ENCODE measurements at places on chromosomes 6 and 20.

DNA sequence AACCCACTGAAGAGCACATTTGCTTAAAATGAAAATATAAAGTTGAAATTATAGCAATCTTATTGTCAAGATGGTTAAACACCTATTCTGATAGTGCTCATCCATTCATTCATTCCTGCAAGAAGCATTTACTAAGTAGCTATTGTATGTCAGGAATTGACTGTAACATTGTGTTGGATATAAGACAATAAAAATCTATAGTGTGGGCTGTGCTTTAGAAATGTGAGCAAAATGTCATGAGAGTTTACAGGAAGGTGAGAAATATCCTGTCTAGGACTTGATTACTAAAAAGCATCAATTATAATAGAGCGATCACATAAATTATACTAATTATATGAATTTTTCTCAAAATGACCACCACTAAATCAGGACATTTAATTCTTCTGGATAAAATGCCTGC is 123.0 kb downstream of the HAO1 start:
- DNase-seq = no peak

DNA sequence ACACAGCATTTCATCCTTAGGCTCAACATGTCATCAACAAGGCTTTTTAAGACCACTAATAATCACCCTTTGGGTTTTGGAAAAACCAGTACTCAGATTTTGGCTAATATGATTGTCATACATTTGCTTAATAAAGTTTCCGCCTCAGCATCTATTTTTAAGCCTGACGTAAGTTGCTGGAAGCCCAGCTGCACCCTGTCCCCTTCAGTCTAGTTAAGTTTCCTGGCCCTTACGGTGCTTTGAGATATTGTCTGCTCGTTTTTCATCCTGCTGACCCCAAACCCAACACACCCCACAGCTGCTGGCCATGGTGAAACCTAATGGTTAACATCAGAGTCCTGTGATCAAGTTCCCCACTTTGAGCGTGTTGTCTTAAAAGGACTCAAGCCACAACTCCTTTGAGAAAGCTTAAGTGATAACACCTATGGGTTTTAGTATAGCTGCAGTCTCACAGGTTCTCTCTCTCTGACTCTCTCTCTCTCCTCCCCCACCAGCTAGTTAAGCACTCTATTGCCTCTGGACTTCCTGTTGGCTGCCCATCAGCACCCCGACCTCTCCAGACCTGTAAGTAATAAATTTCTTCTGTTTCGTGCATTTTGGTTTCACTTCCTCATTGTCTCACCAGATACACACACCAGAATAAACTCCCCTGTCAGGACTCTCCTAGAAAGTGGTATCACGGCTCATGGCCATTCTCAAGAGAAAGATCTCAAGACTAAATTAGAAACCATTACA is 802.0 kb downstream of the C6orf118 start:
- DNase-seq = no peak

GRCh38 chr6:41073968-41074691 is 1.4 kb downstream of the NFYA start:
- no peak for DNase-seq

GRCh38 chr6:137995371-137995770 is 111.8 kb downstream of the PERP start:
- no peak for DNase-seq

DNA sequence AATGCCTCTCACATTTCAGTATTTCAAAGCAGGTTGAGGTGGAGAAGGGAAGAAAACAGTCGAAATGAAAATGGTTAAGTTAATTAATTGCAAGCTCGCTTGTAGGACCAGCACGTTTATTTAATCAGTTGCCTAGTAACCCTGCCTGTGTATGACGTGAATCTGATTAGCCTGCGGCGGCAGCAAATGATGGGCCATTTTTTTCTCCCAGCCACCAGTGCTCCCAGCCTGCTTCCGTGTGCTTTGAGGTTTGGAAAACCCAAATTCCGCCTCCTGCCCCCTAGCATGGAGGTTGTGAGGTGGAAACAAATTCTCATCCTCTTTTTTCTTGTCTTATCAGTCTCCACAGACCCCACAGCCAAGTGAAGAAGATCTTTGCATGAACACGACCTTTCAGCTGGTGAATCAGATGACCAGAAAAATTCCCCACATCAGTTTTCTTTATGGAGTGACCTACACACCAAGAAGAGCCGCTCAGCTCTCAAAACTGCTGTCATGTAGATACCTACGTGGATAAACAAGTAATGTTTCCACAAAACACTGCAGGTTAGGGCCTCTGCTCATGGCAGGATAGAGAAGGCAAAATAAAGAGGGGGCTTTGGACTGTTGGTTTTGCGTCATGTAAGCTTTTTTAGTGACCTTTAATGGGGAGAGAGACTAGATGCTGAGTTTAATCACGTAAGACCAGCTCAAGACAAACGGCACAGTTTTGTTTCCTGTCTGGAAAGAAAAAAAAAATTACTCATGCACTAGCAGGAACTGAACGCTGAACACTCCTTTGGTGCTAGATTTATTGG is 572.9 kb upstream of the NOX3 start:
- DNase-seq = no peak

- no peak for DNase-seq
These were observed 12.7 kb downstream of the SAYSD1 start for GRCh38 chr6:39102071-39102820.

GRCh38 chr6:35428421-35429149 is 23.6 kb upstream of the FANCE start:
- DNase-seq = no peak

DNA sequence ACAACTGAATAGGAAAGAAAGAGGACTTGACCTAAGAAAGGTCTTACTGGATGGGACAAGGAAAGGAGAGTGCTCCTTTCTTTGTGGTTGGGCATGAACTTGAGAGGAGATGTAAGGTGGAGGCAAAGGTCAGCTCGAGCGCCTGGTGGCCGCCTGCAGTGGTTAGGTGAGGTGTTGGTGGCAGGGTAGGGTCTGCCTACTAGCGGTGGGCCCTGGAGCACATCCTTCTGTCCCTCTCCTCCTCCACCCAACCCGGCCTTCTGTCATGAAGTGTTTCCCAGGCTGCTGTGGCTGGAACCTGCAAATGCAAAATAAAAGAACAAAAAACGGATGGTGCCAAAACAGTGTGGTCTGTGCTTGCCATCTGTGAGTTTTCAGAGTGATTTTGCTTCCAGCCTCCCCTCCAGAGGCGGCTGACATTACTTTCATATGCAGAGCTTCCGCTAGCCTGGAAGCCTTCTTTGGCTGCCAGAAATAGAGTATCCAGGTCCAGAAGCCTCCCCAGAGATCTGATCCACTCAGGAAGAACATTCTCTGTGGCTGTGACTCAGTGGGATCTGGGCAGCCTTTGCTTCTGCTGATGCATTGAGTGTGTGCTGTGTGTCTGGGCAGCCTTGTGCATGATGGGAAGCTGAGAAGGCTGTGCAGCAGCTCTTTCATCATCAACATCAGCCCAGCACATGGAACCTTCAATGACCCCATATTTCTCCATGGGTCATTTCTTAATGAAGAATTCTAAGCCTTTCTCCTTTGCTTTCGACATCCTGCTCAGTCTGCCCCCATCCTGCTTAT is 79.8 kb upstream of the FAM184A start:
- DNase-seq = no peak

DNA sequence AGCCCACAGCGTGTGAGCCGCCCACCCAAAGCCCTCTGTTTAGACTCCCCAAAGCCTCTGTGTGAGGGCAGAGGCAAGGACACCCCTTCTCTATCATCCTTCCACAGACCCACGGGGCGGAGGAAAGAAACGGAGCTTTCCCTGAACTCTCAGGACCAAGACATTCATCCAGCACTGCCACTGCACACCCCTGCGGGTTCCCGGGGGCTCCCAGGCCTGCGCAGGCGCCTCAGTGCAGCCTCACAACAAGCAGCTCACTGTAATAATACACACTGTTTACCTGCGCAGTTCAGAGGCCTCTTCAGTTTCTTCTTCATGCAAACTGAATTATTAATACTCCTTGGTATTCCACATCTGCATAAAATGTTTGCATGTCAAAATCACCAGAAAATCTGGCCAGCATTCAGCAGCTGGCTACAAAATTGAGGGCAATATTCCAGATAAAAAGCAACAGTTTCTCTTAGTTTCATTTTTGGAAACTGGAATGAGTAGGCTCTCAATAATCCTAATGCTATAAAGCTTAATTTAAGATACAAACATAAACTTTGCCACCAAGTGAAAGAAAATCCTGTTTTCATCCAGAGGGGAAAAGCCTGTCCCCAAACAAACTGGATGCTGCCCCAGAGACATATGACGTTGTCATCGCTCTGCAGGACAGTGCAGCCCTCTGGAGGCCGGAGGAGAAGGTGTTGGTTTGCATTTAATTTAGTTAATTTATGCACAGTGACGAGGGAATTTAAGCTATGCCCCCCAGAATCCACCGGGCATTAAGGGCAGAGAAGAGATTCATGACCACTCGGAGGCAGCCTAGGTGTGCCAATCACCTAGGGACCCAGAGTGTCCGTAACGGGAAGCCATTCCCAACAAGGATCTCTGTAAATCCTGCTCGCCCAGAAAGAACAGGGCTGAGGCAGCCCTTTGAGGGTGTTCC is 45.3 kb downstream of the NINL start:
- DNase-seq = no peak

GRCh38 chr20:52780462-52780861 is 191.7 kb upstream of the TSHZ2 start:
- DNase-seq = no peak

DNA sequence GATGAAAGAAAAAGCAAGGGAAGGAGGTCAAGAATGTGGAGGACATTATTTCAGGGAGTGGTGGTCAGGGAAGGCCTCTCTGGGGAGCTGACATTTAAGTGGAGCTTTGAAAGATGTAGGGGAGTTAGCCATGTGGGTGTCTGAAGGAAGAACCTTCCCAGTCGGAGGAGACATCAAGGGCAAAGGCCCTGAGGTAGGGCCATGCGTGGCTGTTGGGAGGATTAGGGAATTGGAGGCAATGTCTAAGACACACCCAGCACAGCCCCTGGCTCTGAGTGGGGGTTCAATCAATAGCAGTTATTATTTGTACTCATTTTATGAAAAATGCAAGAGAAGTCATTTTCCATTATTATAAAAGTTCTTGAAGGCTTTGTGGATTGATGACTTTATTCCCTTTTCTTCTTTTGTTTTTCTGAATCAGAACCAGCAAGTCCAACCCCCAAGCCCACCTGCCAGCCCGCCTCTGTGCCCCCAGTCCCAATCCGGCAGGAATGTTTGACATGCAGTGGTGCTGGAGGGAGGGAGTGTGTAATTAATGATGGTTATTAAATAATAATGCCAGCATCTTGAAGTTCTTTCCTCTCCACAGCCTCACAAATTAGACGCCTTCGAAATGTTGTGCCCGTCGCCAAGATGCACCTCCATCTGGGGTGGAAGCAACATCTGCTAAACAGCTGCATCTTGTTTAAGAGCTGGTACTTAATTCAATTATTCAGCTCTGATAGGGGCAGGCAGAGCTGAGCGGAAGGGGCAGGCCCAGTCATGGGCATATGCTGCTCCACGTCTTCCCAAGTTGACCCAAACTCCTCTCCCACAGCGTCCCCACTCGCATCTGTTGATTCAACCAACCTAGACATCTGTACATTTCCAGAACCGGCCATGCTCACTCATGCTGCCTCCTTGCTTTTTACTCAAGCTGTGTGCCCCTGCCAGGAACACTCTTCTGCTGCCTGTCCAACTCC is 81.3 kb upstream of the SIRPA start:
- no peak for DNase-seq

GRCh38 chr6:156068881-156069280 is 613.2 kb upstream of the NOX3 start:
- DNase-seq = no peak

GRCh38 chr20:50692552-50692933 is 1.2 kb upstream of the RIPOR3 start:
- DNase-seq = no peak

GRCh38 chr6:36180126-36180525 is 16.4 kb upstream of the BRPF3 start:
- no peak for DNase-seq

DNA sequence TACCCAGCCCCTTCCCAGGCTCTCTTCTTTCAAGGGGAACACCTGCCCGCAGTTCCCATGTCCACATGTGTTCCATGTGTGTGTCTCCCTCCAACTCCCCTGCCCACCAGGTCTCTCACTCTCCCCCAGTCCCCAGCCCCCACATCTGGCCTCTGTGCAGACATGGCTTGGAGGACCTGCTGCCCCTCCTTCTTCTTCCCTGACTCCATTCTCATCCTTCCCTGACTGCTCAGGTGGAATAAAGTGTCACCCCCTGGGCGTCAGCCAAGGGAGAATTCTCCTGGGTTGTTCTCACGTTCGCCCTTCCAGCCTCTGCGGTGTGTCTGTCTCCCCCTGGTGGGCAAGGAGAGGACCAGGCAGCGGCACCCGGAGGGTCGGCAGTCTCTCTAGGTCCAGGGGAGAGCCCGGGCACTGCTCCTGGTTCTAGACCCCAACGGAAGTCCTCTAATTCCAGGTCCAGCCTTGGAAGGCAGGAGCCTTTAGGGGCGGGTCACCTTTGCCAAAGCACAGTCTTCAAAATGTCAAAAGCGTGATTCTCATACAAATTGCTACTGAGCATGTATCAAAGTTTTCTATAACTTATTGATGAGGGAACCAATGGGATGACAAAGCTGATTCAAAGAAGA is 50.5 kb downstream of the EBF4 start:
- DNase-seq = peak; percentile 80

DNA sequence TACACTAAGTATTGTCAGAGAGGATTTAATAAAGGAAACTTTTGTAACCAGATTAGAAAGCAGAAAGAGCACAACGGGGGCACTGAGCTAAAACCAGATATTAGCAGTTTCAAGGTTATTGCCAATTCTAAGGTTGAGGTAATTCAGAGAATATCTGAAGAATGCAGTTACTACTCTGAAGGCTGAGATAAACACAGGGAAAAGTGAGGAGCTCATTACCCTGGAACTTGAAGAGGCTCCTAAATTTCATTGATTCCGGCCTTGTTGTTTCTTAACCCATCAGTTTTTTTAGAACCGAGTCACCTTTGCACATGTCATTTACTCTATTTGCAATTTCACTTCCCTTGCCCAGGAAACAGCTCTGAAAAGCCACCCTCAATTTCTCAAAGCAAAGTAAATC is 72.4 kb upstream of the BTBD3 start:
- DNase-seq = no peak

- no peak for DNase-seq
These were observed 37.9 kb downstream of the AGPAT4 start for GRCh38 chr6:161235776-161236633.

DNA sequence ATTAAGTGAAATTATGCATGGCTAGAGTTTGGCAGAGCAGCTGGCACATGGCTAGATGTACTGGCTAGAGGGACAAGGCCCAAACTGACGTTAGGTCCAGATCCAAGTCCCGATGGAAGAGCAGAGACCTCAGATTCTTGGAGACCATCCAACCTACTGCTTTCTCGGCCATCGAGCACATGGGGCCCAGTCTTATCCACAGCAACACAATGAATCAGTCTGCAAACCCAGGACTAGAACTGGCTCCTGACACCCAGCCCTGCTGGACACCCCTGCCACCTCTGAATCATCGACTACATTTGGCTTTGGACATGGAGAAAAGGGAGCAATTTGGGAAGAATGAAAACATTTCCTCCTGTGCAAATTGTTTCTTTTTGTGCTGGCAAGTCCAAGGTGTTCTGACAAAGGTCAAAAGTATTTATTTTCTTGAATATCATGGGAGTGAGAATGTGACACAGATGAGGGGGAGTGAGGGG is 23.9 kb upstream of the YWHAB start:
- DNase-seq = no peak
